ENCODE measurements at places on chromosomes 12 and 14. TPM values are rescaled to one million over a fixed set of nuclear protein-coding genes. Genes with fewer than 3 reads are reported as not detected.

- no peaks in the 10 kb centered on the region for H3K36me3 ChIP-seq
- no peak for DNase-seq
- no peak overlapping the region for H3K4me3 ChIP-seq
- no peaks in the 10 kb centered on the region for H3K4me1 ChIP-seq
- no peaks in the 10 kb centered on the region for H3K27me3 ChIP-seq
- H3K27ac ChIP-seq: no peak overlapping the region
Measured at GRCh38 chr12:43891856-43892574, 56.1 kb downstream of the TMEM117 start.

DNA sequence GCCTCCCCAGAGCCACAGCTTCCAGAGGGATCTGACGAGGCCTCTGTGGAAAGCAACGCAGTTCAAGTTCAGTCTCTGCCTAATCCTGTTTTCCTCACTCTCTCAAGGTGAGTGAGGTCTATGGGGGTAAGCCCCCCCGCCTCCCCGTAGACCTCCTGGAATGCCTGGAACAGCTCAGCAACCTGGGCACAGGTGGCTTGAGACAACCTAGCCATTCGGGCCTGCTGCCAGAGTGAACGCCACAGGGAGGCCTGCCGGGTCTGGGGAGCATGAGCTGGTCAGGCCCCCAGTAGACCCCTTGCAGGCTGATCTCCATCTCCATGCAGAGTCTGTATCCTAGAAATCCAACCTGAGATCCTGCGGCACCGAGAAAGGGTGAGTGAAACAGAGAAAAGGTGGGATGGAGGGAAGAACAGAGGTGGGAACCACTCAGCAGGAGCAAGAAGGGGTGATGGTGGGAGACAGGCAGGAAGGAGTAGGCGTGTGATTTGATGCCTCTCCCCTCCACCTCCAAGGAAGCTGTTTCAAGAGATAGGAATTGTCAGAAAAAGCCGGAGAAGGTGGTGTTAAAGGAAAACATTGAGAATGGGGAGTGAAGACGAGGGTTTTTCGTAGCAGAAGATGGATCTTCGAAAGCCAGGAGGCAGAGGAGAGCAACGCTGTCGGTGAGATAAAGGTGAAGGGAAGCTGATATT, 123.1 kb upstream of the PRMT8 start:
- no peak overlapping the region for H3K4me3 ChIP-seq
- DNase-seq: no peak
- no peaks in the 10 kb centered on the region for H3K36me3 ChIP-seq
- no peak overlapping the region for H3K27ac ChIP-seq
- H3K27me3 ChIP-seq: peaks cover 35% of the 10 kb centered on the region
- peaks cover 3% of the 10 kb centered on the region for H3K4me1 ChIP-seq

DNA sequence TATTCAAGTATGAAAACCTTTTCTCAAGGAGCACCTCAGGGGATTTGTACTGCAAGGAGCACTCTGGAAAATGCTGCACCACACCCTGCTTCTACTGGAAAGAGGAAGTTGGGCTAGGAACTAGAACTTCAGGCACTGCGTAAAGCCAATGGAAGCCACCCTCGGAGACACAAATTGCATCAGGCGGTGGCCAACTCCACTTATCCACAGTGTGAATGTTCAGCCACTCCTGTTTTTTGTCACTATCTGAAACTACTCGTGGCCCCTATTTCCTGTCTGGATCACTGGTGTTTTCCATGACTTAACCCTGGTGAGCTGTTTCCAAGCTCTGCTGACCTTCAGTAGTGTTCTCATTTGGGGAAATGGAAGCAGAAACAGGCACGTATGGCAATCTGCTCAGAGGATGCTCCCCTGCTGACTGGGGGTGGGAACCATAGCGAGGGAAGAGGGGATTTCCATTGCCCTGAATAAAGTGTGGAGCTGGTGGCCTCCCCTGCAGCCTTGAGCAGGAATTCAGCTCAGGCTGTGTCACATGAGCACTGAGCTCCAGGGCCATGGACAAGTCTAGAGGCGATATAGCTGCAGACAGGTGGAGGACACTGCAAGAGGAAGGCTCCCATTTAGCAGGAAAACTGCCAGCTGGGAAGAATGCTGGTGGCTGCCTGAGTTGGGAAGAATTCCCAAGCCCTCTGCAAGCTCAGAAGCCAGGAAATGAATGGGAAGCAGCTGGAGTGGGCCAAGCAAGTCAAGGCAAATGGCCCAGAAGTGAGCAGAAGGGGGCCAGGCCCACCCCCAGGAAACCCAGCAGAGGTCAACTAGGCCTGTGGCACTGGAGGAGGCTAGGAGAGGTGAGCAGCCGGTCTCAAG, 50.5 kb upstream of the RAP1B start:
- peaks cover 7% of the 10 kb centered on the region for H3K4me1 ChIP-seq
- H3K36me3 ChIP-seq: no peaks in the 10 kb centered on the region
- no peak overlapping the region for H3K27ac ChIP-seq
- no peaks in the 10 kb centered on the region for H3K27me3 ChIP-seq
- DNase-seq: no peak
- no peak overlapping the region for H3K4me3 ChIP-seq

DNA sequence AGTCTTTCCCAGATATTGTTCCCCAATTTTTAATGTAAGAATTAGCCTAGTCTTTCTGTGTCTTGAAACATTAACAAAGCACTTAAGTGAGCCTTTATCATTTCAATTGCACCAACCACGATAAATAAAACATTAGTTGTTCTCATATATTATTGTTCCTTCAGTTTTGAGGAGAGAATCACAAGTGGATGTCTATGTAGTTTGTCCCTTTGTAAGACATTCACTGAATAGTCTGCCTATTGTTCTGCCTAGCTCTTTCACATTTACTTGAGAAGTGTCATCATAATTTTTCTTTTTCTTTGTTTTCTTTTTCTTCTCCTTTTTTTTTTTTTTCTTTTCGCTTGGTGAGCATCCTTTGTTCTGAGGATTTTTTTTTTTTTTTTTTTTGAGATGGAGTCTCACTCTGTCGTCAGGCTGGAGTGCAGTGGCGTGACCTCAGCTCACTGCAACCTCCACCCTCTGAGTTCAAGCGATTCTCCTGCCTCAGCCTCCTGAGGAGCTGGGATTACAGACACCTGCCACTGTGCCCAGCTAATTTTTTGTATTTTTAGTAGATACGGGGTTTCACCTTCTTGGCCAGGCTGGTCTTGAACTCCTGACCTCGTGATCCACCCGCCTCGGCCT, 129.7 kb downstream of the SYT1 start:
- no peak for DNase-seq
- no peak overlapping the region for H3K4me3 ChIP-seq
- H3K4me1 ChIP-seq: no peaks in the 10 kb centered on the region

Gene KCNH3
- 0.24 TPM for total RNA-seq
